ENCODE measurements at places on chromosomes 1 and 21. TPM values are rescaled to one million over a fixed set of nuclear protein-coding genes. Genes with fewer than 3 reads are reported as not detected.

Gene KCNK1
- polyA plus RNA-seq = 0.66 TPM

Gene HSPB7
- polyA plus RNA-seq = 5.5 TPM

Gene ASAP3
- polyA plus RNA-seq = 25.5 TPM

Gene CRYBG2
- polyA plus RNA-seq = not detected

Gene PGLYRP3
- polyA plus RNA-seq = not detected

Gene OR10J1
- polyA plus RNA-seq = not detected

Gene UTS2
- 0.06 TPM for polyA plus RNA-seq

DNA sequence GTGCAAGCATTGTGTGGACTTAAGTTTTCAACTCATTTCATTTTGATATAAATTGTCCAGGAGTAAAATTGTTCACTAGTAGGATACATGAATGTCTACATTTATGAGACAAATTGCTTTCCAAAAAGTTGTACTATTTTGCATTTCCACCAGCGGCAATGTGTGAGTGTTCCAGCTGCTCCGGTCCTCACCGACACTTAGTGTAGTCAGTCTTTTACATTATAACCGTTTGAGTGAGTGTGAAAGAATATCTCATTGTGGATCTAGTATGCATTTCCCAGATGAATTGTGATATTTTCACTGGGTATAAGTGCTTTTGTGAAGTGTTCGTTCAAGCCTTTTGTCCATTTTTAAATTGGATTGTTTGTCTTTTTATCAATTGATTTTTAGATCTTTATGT, 111.5 kb upstream of the ARHGEF16 start:
- no peak for DNase-seq

DNA sequence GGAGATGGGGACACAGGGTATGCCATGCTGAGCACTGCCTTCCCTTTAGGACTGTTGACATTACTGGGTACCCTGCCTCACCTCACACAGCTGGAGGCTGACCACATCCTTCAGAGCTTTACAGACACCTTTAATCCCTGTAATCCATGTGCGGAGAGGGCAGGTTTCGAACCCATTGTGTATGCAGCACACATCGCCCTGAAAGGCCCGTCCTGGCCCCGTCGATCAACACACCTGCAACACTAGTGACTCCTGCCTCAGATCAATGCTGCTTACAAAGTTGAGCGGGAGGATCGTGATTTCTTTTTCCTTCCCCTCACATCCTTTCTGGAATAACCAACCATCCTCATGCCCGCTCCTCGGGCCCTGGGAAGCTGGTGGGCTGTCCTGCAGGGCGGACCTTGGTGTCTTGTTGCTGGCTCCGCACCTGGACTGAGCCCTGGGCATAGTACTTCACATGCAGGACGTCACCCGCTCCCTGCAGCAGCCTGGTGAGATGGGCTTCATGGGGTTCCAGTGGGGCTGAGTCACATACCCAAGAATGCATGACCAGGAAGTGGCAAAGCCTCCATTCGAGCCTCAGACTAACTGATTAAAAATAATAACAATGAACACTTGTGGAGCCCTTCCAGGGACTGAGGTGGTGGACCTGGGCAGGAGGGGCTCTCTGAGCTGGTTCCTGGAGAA, 403.6 kb downstream of the PTPRU start:
- peak; percentile 33 for DNase-seq

DNA sequence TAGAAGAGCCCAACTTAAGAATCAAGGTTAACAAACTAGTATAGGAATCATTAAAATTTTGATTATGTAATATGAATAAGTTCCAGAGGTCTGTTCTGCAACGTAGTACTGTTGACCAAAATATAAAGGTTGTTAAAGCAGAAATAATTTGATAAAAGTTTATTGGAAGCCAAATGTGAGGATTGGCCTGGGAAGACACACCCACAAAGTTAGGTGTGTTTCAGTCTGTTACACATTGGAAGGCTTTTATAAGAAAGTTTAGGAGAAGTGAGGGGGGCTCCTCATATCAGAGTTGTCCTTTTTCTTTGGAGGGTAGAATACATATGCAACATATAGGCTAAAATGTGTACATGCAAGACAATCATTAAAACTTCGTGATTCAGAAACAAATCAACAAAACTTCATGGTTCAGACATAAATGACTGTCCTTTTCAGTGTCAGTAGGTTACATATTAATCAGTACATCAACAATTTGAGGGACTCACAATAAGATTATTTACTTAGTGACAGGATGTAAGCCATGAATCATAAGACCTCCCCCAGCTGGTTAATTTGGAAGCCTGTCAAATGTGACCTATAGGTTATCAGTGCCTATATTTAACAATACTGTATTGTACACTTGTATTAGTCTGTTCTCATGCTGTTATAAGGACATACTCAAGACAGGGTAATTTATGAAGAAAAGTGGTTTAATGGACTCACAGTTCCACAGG, 245.0 kb upstream of the B3GALT2 start:
- DNase-seq = no peak

- DNase-seq = no peak
These were observed 23.7 kb upstream of the CSF3R start for GRCh38 chr1:36506276-36506920.

DNA sequence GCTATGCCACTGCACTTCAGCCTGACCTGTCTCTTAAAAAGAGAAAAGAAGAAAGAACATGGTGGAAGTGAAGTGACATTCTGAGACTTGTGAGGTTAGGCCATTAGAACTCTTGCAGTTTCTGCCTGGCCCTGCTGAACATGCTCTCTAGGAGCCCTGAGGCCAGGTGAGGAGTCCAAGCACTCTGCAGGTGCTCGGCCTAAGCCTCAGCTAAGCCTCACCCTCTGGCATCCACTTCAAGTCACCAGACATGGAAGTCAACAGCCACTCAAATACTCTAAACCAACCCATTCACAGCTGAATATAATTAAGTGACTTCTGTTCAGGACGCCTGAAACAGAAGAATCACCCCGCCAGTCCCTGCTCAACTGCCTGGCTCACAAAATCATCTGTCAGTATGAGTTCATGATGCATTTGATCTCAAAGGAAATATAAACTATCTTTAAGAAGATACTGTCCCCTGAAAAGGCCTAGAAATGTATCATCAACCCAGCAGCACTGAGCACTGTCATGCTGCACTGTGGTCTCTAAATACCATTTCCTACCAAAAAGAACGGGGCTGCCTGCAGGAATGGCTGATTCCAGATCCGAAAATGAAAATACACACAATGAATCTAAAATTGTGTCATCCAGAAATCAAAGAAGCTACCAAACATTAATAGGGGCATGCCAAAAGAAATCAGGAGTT, 118.8 kb downstream of the PSMG1 start:
- no peak for DNase-seq

- DNase-seq = no peak
These were observed 12.6 kb downstream of the MEGF6 start for GRCh38 chr1:3598522-3599285.

DNA sequence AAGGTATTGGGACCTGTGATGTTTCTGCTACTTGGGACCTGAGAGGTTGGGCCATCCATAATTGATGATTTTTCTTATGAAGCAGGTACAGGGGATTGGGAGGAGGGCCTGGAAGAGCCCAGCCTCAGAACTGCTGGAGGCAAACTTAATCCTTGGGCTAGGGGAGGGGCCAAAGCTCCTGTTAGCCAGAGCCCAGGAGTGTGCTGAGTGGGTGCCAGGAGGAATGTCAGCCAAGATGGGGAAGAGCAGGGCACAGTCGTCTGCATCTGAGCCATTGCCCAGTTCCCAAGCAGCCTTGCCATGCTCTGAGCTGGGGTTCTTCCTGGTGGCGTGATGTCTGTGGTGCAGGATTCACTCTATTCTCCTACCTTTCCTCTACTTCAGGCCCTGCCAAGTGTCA, 5.8 kb downstream of the MAPKAPK2 start:
- no peak for DNase-seq
